Adipocyte (in vitro differentiated cells): ENCODE measurements at places on chromosomes 4 and X.
A peak's percentile ranks its signal among the peaks of the same experiment; 100 is the strongest.

GRCh38 chr4:33518856-33519255 lies 2725.5 kb downstream of the ARAP2 start:
- no peak for DNase-seq

GRCh38 chrX:6004529-6004928 lies 224.1 kb downstream of the NLGN4X start:
- DNase-seq, result no peak

- no peak for DNase-seq
Observed at GRCh38 chr4:55980725-55981124, 32.0 kb downstream of the CEP135 start.

DNA sequence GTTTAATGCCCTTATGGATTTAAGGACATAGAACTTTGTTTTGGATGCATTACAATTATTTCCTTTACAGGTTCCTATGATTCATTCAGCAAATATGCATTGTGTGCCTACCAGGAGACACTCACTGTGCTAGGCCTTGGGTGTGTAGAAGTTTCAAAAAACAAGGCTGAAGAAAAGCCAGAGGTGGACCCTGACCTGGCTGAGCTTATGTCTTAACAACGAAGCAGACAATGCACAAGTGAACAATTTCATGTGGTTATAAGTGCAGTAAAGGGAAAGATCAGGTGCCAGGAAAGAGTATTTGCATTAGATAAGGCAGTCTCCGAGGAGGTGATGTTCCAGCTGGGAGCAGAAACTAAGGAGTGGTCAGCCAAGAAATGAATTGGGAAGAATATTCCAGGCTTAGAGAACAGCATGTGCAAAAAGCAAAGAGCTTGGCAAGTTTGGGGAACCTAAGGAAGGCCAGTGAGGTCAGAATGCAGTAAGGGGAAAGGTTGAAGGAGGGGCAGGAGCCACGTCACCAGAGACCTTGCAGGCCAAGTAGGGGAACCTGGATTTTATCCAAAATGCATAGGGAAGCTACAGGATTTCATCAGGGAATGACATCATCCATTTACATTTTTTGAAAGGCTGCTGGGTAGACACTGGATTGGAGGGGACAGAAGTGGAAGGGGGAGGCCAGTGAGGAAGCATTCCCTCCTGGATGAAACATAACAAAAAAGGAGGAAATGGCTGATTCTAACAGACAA lies 193.6 kb downstream of the SOWAHB start:
- DNase-seq, result peak; percentile 72

GRCh38 chrX:54758114-54759055 lies 39.7 kb downstream of the ITIH6 start:
- no peak for DNase-seq

- peak; percentile 22 for DNase-seq
Observed at GRCh38 chr4:96145601-96146000, 305.7 kb downstream of the PDHA2 start.

DNA sequence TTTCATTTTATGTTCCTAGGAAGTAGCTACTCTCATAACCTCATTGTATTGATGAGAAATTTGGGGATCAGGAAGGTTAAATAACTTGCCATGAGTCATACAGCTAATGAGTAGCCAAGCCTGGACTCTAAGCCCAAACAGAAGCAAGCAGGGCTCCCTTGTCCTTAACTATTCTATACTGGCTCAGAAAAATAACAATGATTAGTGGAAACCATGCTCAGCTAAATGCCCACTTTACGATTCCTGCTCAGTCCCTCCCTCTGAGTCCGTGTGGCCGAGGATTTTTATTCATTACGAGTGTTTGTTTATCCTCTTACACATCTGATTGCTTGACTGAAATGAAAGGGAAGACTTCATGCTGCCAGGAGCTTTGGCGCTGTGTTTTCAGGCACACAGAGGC lies 100.9 kb downstream of the SLC34A2 start:
- DNase-seq, result no peak

GRCh38 chrX:41353985-41354384 lies 20.0 kb downstream of the DDX3X start:
- no peak for DNase-seq

DNA sequence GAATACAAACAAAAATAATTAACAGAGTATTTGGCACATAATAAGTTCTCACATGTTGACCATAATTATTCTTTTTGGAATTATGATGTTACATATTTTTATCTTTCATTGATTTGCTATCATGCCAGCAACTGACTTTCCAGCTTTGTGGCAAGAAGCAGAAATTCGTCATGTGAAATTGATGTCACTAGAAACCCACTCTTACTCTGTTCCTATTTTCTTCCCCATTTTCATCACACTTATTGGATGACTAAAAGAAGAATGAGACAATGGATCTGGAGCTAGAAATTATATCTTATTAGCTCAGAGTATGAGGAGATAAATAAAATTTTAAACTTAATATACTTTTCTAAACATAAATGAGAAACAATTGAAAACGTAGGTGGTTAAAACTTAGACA lies 31.9 kb downstream of the EGF start:
- DNase-seq, result no peak

DNA sequence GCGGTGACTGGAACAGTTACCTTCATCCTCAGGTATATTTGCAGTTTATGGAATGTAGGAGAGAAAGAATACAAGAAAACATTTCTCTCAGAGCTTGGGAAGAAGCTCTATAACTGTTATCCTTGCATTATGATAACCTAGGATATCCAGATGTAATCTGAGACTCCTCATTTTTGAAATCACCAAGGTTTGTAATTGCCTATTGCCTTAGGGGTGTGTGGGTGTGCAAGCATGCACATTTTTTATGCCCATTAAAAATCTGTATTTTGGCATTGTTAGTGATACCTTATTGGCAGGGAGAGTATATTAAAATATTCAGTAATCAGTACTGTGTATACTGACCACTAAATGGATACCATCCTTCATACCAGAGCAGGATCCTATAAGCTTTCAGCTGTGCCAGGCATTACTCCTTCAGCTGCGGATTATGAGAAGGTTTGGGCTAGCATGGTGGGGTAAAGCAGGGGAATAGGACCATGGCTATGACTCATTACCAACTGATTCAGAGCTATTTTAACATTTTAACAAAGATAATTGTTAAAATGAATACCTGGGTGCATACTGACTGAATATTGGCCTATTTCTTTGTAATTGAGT lies 8.3 kb downstream of the SEC24B start:
- DNase-seq, result peak; percentile 28

GRCh38 chr4:166538491-166539005 lies 665.5 kb downstream of the TLL1 start:
- no peak for DNase-seq

DNA sequence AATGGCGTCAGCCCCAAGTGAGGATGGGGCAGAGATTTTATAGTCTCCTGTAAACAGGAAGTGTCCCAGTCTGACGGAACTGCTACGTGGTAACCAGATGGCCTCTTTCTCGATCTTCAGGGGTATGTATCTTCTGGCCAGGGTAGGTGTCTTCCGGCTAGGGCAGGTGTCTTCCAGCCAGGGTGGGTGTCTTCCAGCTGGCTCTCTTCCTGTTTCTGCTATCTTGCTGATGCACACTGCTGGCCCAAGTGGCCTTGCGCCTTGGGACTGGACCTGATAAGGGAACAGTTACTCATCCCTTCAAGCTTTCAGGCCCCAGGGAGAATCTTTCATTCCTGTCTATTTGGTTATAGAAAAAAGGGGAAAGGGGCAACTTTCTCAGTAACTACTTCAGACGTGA lies 178.7 kb upstream of the MAGEE2 start:
- no peak for DNase-seq

GRCh38 chr4:116401293-116401692 lies 684.1 kb downstream of the TRAM1L1 start:
- DNase-seq, result no peak

- DNase-seq, result no peak
Observed at GRCh38 chr4:169399976-169400767, 129.4 kb upstream of the SH3RF1 start.

DNA sequence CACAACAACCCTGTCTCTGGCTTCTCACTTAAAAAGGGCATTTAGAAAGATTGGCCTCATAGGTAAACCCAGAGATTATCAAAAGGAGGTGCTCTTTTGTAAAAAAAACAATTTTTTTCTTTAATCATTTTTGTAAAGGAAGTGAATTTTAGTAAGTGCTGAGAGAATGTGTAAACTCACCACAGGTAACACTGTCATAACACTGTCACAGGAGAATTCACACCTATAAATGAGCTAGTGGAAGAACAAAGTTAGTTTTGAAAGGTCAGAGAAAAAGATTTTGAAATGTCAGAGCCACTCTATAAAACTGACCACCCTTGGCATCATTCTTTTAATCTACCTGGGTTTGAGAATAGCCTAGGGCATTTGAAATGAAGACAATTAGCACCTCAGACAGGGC lies 3.3 kb upstream of the SH2D1A start:
- no peak for DNase-seq

DNA sequence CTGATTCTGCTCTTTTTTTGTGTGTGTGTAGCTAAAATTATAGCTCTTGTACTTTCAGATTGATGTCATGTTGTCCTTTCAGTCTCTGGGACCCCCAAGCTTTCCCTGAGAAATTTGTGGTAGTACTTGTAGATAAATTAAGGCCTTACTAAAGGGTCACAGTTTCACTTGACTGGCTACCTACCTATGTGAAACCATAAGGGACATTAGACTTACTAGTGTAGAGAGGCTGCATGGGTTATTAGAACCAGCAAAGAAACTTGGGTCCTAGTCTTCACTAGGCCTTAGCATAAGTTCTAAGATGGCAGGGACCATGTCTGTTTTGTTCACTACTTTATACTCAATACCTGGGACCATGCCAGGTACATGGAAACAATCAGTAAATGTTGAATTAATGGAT lies 21.4 kb downstream of the WDR44 start:
- DNase-seq, result no peak

DNA sequence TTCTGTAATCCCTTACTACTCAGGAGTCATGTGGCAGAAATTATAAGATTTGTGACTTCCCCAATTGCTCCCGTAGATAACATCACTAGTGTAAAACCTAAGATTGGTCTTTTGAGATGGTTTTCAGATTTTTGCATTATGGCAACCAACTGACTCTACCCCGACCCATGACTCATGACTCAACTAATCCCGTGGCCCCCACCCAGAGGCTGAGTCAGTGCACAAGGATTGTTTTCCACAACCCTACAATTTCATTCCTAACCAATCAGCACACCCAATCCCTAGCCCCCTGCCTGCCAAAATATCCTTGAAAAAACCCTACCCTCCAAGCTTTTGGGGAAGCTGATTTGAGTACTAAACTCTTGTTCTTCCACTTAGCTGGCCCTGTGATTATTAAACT lies 109.4 kb upstream of the FAM9C start:
- DNase-seq, result no peak

DNA sequence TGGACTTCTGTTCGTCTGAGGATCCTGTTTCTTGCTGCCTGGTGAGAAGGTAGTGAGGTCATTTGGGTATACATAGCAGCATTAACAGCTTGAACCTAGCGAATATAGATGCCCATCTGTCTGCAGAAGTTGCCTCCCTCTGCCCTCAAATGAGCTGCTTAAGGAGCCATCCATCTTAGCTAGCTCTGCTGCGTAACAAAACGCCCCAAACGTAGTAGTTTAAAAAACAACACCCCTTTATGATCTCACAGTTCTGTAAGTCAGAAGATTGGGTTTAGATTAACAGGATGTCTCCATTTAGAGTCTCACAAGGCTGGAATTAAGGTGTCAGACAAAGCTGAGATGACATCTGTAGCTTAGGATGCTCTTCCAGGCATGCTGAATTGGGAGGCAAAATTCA lies 185.3 kb downstream of the DHRSX start:
- DNase-seq, result no peak

- DNase-seq, result peak; percentile 89
Observed at GRCh38 chr4:139229534-139230039, 50.4 kb downstream of the MGARP start.

DNA sequence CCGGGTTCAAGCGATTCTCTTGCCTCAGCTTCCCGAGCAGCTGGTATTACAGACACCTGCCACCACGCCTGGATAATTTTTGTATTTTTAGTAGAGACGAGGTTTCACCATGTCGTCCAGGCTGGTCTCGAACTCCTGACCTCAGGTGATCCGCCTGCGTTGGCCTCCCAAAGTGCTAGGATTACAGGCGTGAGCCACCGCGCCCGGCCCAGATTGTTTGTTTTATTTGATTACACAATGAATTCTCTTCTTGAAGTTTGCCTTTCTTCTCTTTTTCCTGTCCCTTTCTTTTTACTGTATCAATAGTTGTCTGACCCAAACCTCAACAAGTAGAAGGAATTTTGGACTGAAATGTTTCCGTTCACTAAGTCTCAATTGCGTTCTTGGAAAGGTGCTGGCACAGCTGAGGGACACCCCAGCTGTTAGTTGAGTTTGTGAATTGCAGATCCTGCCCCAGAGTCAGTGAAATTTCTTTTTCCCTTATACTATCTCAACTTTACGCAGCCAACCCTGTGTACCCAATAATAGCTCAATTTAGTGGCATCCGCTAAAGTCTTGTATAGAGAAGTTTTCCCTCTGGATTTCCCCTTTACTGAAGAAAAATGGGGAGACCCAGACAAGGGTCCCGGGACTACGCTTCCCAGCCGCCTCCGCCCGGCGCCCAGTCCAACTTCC lies 639 bp upstream of the MTM1 start:
- DNase-seq, result no peak

GRCh38 chr4:82256718-82257117 lies 117.1 kb downstream of the HNRNPD start:
- no peak for DNase-seq

GRCh38 chr4:87707279-87707918 lies 57.3 kb downstream of the DMP1 start:
- no peak for DNase-seq

- no peak for DNase-seq
Observed at GRCh38 chr4:896216-896615, 35.9 kb downstream of the GAK start.

- no peak for DNase-seq
Observed at GRCh38 chr4:35250761-35251160, 993.6 kb downstream of the ARAP2 start.

DNA sequence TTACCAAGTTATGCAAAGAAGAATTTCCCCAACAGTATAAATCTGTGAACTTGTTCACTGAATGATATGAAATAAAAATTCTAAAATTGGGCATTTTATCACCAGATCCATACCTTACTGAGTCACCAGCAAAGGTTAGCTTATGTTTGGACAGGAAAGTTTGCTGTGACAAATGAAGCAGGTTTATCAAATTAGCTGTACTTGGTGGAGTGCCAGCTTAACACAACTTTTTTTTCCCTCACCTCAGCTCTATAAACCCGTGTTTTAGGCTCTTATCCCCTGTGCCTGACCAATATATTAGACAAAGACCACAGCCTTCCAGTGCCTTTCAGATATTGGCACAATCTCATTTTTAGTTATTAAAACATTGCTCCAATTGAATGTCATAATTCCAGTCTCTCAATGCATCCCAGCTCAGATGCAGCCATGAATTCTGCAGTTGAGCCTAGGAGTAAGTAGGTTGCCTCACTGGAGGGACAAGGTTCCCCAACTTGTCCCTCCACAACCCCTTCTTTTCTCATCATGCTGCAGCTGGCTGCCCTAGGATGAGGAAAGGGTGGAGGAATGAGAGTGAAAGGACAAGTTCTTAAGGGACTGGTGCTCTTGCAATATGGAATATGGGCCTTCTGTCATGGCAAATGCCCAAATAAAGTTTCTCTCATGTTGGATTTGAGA lies 27.0 kb upstream of the PDGFC start:
- DNase-seq, result no peak

- DNase-seq, result peak; percentile 86
Observed at GRCh38 chrX:43958529-43958928, 14.7 kb downstream of the NDP start.

- DNase-seq, result no peak
Observed at GRCh38 chr4:76515975-76516843, 81.2 kb downstream of the SHROOM3 start.
